ENCODE measurements at places on chromosomes 12 and 14.

GRCh38 chr12:42583016-42583415 is 6.5 kb downstream of the PRICKLE1 start:
- DNase-seq: no peak

DNA sequence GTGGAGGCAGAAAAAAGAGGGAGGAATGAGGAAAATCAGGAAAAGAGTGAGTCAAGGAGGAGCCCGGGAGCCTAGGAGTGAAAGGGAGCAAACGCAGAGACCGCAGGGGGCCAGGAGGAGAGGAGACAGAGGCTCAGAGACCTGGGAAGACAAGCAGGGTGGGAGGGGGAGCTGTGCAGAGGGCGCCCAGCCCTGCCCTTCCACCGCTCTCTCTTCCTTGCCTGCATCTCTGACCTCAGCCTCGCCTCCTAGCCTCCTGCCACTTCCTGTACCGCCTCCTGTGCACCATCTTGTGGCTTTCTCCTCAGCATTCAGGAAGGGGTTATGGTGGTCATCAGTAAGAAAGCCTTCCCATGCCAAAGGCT is 1.3 kb downstream of the CLSTN3 start:
- DNase-seq: no peak

GRCh38 chr14:67863223-67863622 is 43.6 kb downstream of the RAD51B start:
- no peak for DNase-seq

DNA sequence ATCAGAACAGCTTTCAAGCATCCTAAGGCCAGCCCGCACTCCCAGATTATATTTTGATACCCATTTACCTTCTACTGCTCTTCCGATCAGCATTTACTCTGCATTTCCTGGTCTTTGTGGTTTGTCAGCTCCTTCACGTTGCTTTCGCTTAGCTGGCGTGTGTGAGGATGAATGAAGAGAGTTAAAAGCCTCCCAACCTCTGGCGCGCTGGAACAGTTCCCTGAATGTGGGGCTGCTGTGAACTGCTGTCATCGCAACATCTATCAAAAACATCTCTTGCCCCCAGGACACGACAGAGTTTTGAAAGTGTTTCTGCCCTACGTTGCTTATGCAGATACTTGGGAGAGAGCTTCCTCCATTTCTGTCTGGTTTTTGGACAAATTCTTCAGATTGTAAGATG is 129.2 kb downstream of the KCNA5 start:
- no peak for DNase-seq

GRCh38 chr12:120630104-120630892 is 10.1 kb upstream of the CABP1 start:
- DNase-seq: peak; percentile 54

DNA sequence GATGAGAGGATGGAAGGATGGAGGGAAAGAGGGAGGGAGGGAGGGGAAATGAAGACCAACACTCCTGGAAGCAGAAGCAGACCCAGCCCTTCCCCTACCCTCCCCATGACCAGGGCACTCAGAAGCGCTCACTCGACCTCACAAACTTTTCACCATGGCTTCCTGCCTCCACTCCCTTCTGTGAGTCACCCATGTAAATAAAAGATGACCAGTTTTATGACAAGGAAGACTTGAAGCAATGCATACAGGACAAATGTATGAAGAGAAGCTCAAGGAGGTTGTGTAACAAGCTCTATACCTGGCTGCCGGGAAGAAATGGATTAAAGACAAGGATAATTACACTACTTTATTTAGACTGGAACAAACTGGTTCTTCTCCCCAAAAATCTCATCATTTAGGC is 63.8 kb downstream of the CDC42BPB start:
- no peak for DNase-seq

- no peak for DNase-seq
Observed at GRCh38 chr14:32825058-32825457, 113.6 kb upstream of the NPAS3 start.

GRCh38 chr14:31261859-31262731 is 54.5 kb upstream of the HECTD1 start:
- peak; percentile 38 for DNase-seq

- no peak for DNase-seq
Observed at GRCh38 chr14:55747186-55747585, 167.2 kb downstream of the KTN1 start.

DNA sequence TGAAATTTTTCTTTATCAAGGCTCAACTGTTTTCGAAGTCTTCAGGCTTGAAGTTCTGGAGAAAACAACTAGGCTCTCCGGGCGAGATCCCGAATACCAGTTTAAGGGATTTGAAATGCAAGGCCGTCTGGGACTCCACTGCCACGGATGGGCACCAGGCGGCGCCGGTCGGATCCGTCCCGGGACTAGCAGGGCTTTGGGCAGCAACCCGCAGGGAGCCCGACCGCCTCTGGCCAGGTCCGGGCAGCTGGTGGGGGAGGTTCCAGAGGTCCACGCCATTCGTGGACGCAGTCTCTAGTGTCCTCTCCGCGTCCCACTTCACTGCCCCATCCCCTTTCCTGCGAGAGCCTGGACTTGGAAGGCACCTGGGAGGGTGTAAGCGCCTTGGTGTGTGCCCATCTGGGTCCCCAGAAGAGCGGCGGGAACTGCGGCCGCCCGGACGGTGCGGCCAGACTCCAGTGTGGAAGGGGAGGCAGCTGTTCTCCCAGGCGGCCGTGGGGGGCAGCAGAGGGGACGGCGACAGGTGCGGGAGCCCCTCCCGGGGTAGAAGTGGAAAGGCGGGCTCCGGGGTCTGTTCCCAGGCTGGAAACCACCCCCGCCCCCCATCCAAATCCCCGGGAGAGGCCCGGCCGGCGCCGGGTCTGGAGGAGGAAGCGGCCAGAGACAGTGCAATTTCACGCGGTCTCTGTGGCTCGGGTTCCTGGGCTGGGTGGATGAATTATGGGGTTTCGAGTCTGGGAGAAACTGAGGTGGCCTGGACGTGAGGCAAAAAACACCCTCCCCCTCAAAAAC is 838 bp upstream of the ERBB3 start:
- DNase-seq: peak; percentile 91

DNA sequence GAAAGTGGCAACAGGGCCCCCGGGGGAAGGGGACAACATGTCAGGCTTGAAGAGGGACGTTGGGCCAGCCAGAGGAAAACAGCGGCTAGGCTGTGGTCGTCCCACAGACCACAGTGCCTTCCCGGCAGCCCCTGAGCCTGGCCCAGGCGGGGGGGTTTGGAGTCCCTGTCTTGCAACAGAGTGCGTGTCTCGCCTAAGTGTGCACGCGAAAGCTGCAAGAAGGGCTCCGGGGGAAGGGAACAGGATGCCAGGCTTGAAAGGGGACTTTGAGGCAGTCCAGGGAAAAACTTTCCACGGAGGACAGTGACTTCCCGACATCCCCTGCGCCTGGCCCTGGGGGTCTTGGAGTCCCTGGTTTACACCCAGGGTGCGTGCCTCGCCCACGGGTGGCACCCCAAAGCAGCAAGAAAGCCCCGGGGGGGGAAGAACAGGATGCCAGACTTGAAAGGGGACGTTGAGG is 157.5 kb upstream of the ALG10B start:
- DNase-seq: peak; percentile 20

- no peak for DNase-seq
Observed at GRCh38 chr12:50040657-50041056, 15.4 kb upstream of the RACGAP1 start.

GRCh38 chr14:70398706-70399431 is 18.0 kb downstream of the SYNJ2BP start:
- no peak for DNase-seq

DNA sequence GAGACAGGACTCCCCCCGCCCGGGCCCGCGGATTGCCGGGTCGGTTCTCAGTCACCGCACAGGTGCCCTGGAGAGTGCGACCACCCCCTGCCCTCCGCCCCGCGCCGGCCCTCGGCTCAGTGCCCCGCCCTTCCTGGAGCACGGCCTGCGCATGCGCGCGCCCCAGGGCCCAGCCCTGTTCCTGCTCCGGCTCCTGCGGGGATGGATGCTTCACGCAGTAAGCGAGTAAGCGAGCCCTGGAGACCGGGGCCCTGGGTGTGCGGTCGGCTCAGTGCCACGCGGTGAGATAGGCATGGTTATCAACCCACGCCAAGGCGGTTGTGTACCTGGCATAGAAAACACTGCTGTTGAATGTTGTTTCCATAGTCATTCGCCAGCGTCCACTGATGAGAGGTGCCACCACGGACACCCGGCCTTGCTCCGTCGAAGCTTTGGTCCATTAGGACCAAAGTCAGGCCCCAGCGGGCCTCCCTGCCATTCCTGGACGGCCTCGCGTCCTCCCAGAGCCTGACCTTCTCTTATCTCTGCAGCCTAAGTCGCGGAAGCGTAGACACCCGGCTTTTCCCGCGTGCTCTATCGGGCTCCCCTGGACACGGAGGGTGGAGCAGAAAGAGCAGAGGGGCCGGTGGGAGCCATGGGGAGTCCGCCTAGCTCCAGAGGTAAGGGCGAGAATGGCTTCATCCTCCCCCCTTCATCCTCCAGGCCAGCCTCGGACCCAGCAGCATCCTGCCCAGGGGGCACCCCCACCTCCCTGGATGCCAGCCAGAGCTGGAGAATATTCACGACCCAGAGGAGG is 90.6 kb downstream of the PAPOLA start:
- no peak for DNase-seq

DNA sequence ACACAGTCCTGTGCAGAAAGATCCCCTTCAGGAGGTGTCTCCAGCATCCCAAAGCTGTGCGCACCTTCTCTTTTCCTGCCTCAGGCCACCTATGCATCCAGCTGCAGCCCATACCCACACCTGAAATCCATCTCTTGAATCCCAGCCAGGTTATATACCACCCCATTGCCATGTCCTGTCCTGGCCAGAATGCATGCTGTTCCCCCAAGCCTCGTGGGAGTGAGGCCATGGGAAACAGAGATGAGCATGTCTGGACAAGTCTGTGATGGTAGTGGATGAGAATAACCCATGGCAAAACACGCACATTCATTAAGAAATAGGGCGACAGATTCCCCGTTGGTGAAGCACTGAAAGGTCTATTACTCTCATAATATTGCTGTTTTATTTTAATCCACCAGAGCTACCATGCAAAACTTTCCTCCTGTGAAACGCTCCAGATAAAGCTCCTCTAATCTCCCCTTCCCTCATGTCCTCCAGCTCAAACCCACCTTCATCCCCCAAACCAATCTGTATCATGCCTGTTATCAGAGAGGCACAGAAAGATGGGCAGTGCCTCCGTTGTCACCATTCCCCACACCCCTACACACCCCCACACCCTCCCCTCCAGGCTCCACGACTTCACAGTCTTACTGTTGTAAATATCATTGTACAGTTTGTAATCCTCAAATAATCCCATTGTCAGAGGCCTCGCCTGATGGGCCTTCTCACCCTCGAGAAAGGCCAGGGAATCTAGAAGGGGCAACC is 97.5 kb upstream of the FKBP4 start:
- peak; percentile 73 for DNase-seq

GRCh38 chr12:124229520-124229919 is 65.4 kb upstream of the RFLNA start:
- no peak for DNase-seq

DNA sequence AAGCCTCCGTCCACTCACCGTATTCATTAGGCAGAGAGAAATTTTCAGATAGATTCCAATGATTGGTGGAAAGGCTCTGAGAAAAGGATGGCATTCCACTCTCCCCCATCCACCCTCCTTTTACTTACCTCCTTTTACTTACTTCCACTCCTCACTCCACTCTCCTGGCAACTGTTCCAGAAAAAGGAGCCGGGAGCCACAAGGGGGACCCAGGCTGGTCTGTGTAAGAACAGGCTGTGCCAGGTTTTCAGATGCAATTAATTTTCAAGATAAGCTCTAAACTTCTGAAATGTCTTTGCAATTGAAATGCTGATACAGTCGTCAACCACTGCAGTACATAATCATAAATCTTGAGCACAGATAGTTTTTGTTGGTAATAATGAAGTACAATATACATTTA is 248.8 kb downstream of the ANO6 start:
- peak; percentile 26 for DNase-seq

DNA sequence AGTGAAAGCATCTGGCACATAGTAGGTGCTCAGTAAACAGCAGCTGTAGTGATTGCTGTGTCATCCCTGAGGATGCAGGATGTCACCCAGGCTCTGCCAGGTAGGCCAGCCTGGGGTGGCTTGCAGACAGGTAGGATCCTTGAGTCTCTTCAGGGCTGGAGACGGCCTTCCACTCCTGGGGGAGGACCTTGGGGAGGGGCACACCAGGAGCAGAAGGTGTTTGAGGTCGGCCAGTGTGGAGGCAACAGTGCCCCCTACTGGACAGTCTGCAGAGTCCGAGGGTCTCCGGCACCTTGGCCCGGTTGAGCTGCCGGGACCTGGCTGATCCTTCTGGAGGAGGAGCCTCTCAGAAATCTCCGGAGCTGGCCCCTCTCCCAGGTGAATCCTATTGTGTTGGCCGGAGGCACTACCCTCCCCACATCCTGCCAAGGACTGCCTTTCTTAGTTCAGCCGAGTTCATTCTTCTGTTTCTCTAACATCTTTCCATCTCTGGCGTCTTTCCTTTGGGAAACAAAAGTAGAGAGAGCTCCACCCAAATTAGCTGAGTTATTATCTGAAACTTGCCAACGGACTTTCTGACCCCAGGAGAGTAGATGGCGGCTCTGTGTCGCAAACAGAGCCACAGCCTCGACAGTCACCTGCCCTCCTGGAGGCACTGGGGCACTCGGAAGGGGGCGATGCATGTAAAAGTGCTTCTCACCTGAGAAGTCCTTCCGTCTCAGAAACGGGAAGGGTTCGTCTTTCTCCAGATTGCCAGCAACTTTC is 41.8 kb upstream of the CLMN start:
- DNase-seq: peak; percentile 52

GRCh38 chr12:109513051-109513450 is 35.6 kb downstream of the UBE3B start:
- no peak for DNase-seq

DNA sequence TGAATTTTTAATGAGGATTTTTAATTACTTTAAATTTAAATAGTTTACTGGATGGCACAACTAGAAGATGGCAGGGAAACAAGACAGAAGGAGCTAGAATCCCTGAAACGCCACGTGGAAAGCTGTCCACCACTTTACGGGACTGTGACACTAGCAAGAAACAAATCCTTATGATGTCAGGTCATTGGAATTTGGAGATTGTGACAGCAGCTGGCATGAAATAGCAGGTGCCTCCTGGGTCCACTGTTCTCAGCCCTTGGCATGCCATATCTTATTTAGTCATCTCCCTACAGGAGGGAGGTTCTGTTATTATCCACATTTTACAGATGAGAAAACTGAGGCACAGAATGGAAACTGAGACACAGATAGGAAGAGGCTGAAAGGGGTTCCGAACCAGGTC is 113.8 kb downstream of the BCL11B start:
- DNase-seq: no peak

- DNase-seq: no peak
Observed at GRCh38 chr12:5780536-5780935, 164.5 kb downstream of the ANO2 start.

- no peak for DNase-seq
Observed at GRCh38 chr12:58745348-58746125, 174.8 kb downstream of the LRIG3 start.

Measured in NCI-H82 (cell line).